ENCODE measurements at places on chromosomes 6 and 20.

- DNase-seq = no peak
These were observed 87.2 kb downstream of the FKBP5 start for GRCh38 chr6:35601331-35602132.

- no peak for DNase-seq
These were observed 43.3 kb upstream of the MRPS10 start for GRCh38 chr6:42260972-42261371.

- DNase-seq = no peak
These were observed 204.7 kb upstream of the RNF217 start for GRCh38 chr6:124757560-124757959.

DNA sequence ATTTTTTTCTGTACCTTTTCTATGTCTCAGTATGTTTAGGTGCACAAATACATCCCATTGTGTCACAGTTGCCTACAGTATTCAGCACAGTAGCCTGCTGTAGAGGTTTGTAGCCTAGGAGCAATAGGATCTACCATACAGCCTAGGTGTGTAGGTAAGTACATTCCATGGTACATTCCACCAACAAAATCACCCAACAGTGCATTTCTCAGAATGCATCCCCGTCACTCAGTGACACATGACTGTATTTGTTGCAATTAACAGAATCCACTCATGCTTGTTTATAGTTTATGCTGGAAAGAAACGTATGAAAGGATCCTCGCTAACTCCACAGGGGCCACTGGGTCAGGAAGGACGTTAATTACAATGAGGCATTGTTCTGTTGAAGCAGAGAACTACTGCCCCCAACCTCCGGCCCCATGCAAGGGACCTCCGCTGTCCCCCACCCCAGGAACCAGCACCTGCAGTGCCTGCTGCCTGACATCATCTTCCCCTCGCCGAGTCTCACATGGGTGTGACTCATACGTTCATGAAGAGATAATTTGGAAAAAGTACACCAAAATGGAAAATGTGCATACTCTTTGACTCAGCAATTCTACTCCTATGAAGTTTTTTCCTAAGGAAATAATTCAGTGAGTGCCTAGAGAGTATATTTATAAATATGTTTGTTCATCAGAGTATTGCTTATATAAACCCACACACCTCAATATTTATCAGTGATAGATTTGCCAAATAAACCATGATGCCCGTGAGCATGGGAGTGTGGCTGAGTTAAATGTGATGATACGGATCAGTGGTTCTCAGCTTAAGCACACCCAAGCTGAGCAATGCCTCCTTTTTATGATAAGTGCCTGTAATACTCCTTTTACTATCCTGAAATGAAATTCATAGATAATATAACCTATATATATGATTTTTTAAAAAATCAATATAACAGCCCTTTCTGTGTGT lies 156.4 kb upstream of the ECI2 start:
- DNase-seq = no peak

GRCh38 chr6:163840880-163841279 lies 426.4 kb downstream of the QKI start:
- DNase-seq = no peak

DNA sequence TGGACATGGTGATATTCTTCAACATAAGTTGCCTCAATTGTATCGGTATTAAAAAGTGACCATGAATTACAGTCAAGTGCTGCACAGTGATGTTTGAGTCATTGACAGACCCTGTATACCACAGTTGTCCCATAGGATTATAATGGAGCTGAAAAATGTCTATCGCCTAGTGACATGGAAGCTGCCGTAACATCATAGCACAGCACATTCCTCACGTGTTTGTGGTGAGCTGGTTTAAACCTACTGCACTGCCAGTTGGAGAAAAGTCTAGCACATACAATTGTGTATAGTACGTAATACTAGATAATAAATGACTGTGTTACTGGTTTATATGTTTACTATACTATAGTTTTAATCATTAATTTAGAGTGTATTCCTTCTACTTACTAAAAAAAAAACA lies 150.2 kb downstream of the CDH26 start:
- DNase-seq = no peak

DNA sequence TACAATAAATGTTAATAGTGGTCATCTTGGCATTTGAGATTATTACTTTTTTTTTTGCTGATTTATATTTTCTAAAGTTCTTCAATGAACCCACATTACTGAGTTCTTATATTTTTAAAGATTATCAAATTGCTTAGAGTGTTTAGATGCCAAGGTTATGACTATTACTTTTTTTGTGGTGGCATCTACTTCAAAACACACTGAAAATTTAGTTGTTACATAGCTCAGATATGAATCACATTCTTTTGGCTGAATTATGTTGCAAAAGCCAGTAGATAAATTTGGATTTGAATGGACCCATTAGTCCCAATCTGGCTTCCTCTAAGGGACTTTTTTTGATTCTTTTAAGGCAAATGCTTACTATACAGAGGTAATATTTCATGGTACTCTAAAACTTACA lies 8.9 kb downstream of the UTRN start:
- no peak for DNase-seq

DNA sequence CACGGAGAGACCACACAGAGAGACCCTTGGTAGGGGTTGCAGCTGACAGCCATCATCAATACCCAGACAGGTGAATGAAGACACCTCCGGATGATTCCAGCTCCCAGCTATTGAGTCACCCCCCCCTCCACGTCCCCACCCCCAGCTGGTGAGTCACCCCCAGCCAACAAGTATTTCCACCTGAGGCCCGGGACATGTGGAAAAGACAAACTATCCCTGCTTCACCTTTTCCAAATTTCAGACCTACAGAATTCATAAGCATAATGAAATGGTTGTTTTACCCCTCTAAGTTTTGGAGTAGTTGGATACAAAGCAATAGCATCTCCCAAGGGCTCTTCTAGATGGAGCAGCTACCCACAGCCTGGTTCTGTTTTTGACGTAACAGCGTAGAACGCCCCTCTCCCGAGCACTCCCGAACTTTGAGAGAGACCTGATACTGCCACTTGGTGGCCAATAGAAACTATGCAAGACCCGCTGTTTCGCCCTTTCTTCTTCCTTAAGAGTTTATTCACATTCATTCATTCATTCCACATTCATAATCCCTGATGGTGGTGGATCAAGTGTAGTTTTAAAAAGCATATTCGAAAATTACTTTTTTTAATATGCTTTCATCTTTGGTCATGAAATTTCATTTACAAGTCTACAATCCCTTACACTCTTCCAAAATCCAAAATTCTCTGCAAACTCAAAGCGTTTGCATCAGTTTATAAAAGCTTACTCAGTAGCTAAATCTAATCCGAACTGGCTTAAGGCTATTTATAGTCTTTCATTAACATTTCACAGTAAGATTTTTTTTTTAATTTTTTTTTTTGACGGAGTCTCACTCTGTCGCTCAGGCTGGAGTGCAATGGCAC lies 15.1 kb upstream of the PPP1R16B start:
- no peak for DNase-seq

DNA sequence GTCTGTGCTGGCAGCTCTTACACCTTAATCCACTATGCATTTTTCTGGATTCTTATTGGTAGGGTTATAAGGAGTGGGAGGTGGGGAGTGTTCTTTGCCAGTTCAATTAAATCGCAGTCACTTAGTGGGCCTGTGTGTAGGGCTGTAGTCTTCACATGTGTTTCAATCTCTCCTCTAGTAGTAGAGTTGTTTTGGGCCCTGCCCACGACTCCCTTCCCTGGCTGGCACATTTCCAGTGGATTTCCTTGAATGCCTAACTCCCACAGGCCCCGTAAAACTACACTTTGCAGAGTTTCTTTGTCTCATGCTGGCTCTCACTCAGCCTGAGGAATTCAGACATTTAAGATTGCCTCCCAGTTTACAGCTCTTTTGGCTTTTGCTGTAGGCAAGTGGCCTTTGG lies 414.0 kb upstream of the OPRM1 start:
- no peak for DNase-seq

DNA sequence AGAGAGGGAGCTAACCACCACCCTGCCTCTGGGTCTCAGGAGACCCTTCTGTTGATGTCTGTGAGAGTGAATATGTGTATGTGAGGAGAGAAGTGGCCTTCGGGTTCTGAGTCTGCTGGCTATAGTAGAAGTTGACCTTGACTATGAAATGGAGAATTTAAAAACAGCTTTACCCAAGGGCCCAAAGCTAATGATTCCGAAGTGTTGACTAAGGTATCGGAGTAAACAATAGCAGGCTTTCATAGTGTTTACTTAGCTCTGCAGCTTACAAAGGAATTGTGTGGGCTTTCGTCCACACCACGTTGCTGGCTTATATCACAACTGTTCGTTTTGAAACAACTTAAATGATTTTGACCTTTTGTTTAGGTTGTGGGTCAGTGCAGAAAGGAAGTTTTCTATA lies 126.5 kb upstream of the JAG1 start:
- no peak for DNase-seq

GRCh38 chr6:159376516-159377158 lies 207.4 kb downstream of the FNDC1 start:
- no peak for DNase-seq

DNA sequence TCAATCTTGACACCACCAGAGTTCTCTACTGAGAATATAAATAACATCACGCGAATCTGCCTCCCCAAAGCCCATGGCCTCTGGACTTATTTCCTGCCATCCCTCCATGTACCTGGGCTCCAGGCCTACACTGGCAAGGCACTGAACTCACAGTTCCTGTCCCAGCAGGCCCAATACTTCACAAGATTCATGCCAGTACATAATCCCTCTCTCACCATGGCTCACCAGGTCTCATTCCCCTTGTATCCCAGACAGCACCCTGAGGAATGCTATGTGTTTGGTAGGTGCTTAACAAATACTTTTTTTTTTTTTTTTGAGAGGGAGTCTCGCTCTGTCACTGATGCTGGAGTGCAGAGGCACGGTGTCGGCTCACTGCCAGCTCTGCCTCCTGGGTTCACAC lies 1.9 kb downstream of the KIF16B start:
- no peak for DNase-seq

- DNase-seq = no peak
These were observed 299.0 kb upstream of the STXBP5 start for GRCh38 chr6:146905181-146905704.

DNA sequence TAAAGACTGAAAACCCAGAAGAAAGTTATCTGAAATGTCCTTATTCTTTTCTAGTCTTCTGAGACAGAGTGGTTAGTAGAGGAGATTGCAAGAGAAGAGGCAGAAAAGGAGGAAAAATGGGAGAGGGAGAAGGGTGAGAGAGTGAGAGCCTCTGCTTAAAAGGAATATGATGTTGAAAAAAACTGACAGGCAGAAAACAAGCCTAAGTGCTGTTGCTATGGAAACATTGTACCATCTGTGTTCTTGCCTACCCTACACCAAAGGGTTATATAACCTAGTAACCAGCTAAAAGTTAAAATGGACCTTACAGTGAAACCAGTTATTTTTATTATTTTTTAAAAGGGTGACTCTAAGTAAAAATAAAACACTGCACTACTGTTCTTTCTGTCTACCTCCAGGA lies 28.3 kb upstream of the SH3BGRL2 start:
- no peak for DNase-seq

GRCh38 chr6:136706430-136706829 lies 85.8 kb downstream of the MAP3K5 start:
- DNase-seq = no peak

DNA sequence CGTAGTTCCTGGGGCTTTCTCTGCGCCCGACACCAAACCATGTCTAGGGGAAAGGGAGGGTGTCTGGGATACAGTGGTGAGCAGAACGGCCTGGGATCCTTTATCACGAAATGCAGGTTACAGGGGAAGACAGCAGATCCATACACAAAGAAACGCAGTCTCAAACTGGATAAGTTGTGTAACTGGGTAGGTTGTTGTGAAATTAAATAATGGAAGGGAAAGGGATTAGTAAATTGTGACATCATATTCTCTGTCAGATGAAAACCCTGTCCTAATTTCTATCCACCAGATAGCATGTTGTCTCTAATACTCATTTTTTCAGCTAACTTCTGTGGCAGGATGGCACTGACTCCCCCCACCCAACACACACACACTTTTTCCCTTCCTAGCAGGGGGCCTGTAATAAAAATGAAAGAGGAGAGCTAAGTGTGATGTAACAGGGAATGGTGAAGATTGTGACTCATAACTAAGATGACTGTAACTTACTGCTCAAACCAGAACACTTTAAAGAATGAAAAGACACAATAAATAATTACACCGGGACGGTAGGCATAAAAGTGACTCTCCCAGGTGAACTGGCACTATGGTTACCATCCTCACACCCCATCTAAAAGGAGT lies 769 bp upstream of the TRPC4AP start:
- DNase-seq = no peak

- DNase-seq = no peak
These were observed 38.0 kb downstream of the OGFRL1 start for GRCh38 chr6:71326611-71327010.

DNA sequence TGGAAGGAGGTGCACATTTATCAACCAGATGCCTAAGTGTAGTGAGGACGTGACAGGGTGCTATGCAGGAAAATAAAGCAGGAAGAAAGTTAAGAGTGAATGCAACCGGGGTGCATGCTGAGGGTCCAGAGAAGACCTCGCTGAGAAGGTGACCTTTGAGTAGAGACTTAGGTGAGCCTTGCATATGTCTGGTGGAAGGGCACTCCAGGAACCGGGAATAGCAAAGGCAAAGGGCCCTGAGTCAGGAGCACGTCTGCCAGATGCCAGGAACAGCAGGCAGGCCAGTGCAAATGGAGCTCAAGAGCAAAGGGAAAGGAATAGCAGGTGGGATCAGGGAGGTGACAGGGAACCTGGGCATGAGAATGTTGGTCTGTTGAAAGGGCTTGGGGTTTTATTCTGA lies 445.5 kb downstream of the PREX1 start:
- no peak for DNase-seq
